ENCODE measurements at places on chromosomes 4 and X.

GRCh38 chr4:72312032-72312650, 256.9 kb downstream of the ADAMTS3 start:
- no peak for DNase-seq

- DNase-seq: no peak
Observed at GRCh38 chr4:26311633-26312032, 9.2 kb upstream of the RBPJ start.

GRCh38 chr4:110702326-110702725, 79.4 kb upstream of the PITX2 start:
- DNase-seq: no peak

DNA sequence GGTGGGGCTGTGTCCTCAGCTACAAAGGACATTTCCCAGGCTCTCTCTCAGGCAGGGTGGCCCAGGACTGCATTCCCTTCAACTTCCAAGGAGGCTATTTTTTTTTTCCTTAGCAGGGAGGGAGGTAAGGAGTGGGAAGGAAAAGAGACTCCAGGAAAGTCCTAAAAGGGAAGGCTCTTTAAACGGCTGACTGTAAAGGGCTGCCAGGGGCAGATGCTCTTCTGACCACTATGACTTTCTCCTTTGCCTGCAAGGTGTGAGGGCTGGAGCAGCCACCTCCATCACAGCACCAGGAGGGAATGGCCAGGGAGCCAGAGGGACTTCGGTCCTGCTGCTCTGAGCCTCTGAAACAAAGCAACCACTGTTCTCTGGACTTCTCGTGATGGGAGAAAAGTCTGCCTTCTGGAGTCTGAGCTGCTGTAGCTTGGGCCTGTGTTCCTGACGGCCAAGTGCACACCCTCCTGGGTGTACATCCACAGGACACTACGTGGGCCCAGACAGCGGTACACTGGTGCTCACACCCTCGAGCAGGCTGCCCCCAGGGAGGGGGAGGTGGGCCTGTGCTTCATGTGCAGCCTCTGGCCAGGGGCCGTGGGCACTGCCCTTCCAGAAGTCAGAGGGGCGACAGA, 17.9 kb downstream of the NAT8L start:
- no peak for DNase-seq

DNA sequence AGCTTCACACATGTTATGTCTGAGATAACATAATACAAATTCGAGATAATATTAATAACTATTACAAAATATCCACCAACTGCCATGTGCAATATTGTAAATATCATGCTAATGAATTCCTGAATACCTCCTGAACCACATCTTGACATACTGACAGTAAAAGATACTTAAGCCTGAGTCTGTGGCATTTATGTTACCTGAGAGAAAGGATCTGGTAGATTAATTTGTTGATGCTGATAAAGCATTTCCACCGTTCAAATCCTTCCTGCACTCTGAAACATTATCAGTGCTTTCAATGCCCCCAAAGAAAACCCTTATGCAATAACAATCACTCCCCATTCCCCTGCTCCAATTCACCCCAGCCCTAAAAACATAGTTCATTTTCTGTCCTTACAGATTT, 38.8 kb upstream of the ADGRA3 start:
- no peak for DNase-seq

DNA sequence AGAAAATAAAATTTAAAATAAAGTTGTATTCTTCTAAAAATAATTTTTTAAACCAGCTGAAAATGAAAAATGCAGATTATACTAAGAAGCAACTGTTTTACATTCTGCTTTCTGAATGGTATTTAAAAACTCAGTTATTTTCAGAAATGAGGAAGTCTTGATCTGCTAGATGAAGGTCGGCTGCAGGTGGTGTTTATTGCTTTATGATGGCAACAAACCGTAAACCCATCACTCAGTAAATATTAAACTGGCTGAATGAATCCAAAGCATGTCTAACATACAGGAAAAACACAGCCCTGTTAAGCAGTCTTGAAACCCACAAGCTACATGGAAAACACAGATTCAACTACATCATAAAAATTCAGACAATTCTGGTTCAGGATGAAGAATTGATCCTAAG, 29.3 kb downstream of the DYNLT3 start:
- no peak for DNase-seq

- no peak for DNase-seq
Observed at GRCh38 chr4:1082215-1083182, 30.9 kb downstream of the RNF212 start.

DNA sequence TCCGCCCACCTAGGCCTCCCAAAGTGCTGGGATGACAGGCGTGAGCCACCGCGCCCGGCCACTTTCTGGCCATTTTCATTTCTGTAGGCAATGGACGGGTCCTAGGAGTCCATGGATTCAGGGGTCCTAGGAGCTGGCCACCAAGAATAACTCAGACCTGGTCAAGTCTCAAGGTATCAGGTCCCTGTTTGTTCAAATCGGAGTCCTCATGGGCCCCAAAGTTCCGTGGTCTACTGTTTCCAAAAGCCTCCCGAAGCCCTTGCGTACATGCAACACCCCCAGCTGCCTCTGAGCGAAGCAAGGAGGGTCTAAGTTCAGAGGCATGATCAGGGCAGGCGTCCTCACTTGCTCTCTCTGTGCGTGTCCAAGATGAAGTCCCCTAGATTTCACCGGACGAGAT, 30.1 kb downstream of the P2RY8 start:
- no peak for DNase-seq

- no peak for DNase-seq
Observed at GRCh38 chr4:183384516-183384915, 59.9 kb upstream of the CDKN2AIP start.

DNA sequence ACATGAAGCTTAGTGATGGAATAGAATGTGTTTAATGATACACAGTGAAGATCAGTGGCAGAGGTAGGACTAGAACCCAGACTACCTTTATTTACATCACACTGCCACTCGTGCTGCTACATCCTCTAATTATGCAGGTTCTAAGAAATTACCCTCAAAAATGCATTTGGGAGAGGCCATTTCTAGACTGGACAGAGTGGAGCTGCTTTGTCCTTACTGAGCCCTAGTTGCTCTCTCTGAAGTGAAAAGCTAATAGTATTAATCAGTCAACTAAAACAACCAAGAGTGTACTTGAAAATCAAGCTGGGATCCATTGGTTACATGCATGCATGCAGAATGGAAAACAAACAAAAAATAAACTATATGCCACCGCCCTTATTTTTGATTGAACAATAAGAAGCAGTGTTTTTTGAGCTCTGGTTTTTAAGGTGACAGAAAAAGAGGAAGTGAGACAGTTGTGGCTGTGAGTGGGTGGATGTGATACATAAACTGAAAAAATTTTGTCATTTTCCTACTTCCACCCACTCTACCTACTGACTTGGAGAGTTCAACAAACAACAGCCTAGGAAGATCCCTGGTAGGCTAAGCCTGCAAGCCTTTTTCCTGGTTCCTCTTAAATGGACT, 6.8 kb upstream of the VSIG4 start:
- DNase-seq: no peak

DNA sequence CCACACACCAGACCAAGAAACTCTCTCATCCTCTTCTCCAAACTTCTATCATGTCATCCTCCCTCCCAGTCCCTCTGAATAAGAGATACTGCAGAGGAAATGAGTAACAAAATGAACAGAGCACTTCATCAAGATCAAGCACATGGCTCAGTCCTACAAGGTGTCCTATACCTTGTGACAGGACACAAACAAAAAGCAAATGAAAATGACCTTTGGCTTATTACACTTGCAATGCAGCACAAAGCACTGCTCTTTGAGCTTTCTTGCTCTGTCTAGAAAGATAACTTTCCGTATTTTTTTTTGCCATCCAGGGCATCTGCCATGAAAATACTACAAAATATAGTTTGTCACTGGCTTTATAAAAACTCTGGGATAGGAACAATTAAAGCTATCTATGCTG, 402.7 kb downstream of the HNRNPD start:
- DNase-seq: no peak

GRCh38 chr4:98908182-98908581, 20.8 kb downstream of the EIF4E start:
- no peak for DNase-seq

DNA sequence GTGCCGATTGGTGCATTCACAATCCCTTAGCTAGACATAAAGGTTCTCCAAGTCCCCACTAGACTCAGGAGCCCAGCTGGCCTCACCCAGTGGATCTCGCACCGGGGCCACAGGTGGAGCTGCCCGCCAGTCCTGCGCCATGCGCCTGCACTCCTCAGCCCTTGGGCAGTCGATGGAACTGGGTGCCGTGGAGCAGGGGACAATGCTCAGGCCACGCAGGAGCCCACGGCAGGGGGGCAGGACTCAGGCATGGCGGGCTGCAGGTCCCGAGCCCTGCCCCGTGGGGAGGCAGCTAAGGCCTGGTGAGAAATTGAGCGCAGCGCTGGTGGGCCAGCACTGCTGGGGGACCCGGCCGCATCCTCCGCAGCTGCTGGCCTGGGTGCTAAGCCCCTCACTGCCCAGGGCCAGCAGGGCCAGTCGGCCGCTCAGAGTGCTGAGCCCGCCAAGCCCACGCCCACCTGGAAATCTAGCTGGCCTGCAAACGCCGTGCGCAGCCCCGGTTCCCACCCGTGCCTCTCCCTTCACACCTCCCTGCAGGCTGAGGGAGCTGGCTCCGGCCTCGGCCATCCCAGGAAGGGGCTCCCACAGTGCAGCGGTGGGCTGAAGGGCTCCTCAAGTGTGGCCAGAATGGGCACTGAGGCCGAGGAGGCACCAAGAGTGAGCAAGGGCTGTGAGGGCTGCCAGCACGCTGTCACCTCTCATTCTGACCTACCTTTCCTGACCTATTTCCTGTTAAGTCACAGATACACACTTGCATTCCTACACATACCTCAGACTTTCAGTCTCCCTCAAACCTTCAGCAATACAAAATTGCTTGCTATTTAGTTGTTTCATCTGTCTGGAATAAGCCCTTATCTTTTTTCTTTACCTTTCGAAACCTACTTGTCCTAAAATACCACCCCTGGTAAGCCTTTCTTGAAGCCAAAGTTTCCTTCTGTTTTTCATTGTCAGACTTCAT, 20.7 kb downstream of the UBE2K start:
- DNase-seq: no peak

DNA sequence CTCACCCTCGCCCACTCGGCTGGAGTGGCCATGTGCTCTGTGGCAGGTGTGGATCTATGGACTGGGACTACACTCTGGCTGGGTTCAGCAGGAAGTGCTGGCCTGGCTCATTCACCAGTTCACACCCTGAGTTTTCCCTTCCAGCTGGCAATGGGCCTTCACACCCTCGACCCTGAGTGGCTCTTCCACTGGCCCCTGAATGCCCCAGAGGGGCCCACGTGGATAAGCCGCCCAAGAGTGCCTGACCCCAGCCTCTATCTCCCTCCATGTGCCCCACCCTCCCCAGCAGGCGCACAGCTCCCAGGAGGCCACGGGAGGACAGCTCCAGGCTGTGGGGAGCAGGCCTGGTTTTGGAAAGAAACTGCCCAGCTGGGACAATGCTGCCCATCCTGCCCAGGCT, 234.1 kb downstream of the AFAP1 start:
- no peak for DNase-seq

DNA sequence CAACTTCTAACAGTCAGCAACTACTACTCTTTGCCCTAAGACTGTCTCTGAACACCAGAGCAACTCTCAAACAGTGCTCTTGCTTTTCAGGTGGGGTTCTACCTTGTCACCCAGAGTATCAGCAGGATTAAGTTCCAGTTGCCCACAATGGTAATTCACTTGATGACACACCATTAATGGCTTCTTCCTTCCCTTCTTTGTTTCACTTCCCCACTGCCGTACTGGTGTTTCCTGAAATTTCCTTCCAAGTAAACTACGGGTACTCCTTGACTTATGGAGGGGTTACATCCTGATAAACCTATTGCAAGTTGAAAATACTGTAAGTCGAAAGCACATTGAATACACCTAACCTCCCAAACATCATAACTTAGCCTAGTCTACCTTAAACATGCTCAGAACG, 36.6 kb upstream of the PDK3 start:
- DNase-seq: no peak

- no peak for DNase-seq
Observed at GRCh38 chr4:151169223-151169622, 69.8 kb downstream of the RPS3A start.

DNA sequence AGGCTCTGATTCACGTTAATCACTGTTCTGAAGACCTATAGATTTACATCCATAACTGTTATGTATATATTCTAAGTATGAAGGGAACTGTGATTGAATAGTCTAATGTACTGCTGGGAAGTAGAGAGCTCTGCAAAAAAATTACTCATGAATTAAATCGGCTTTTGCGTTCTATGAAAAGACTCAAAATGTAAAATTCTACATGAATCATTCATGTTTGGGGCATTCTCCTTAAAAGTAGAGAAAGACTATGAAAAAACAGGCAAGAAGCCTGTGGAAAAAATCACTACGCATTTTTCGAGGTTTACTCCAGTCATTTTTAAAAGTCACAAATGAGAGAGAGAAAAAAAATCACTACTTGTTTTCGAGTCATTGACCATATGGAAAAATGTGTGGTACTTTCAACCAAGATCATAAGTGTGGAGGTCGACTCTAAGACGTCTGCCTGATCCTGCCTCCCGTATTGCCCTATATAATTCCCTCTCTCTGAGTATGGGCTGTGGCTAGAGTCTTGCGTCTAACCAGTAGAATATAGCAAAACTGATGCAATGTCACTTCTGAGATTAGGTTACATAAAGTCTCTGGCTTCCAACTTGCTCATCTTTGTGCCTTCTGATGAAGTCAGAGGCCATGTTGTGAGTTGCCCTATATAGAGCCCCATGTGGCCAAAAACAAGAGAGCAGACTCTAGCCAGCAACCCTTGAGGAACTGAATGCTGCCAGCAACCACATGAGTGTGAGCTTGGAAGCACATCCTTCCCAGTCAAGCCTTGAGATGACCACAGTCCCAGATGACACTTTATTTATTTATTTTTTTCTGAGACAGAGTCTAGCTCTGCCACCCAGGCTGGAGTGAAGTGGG, 32.1 kb upstream of the VEGFD start:
- DNase-seq: no peak

GRCh38 chrX:153865321-153865580, 20.7 kb downstream of the L1CAM start:
- no peak for DNase-seq

GRCh38 chr4:15665753-15666365, 10.7 kb upstream of the FBXL5 start:
- DNase-seq: no peak
